ENCODE measurements at places on chromosomes 2 and 18.

- no peak for DNase-seq
Observed at GRCh38 chr18:48139431-48140347, 209.2 kb upstream of the SMAD2 start.

- DNase-seq = no peak
Observed at GRCh38 chr2:4073026-4073569, 369.7 kb downstream of the DCDC2C start.

- no peak for DNase-seq
Observed at GRCh38 chr2:169345486-169346437, 16.6 kb downstream of the LRP2 start.

- no peak for DNase-seq
Observed at GRCh38 chr2:68689553-68690537, 44.8 kb upstream of the ARHGAP25 start.

GRCh38 chr2:198371921-198372543, 567.6 kb downstream of the PLCL1 start:
- no peak for DNase-seq

Measured in stimulated activated CD4-positive, alpha-beta T cell treated with anti-CD3 and anti-CD28 coated beads, Interleukin-15, amount 100 ng/mL, for 1 hour (primary cell).